Activated CD4-positive, alpha-beta T cell treated with anti-CD3 and anti-CD28 coated beads, Interleukin-2, amount 50 U/mL, for 24 hours (primary cell): ENCODE measurements at places on chromosomes 16 and 17.
A peak's percentile ranks its signal among the peaks of the same experiment; 100 is the strongest.

GRCh38 chr17:80794281-80795089 is 197.2 kb upstream of the CHMP6 start:
- no peak for DNase-seq

GRCh38 chr17:14316126-14316832 is 15.4 kb downstream of the HS3ST3B1 start:
- no peak for DNase-seq

DNA sequence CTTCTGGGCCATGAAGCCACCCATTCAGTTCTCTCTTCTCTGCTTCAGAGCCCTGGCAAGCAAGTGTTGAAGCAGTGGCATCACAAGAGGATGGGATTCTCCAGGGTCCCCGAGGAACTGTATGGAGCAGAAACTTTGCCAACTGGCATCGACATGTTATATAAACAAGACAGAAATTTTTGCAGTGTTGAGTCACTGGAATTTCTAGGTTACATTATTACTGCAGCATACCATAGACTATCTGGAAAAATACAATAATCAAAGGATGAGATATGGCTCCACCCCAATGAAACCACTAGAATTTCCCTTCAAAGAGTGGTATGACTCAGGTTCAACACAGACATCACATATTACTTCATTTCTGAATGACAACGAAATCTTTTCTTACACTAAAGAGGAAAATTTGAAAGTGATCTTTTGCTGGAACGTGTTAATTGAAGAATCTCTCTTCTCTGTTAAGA is 343.0 kb upstream of the DYNLRB2 start:
- no peak for DNase-seq

DNA sequence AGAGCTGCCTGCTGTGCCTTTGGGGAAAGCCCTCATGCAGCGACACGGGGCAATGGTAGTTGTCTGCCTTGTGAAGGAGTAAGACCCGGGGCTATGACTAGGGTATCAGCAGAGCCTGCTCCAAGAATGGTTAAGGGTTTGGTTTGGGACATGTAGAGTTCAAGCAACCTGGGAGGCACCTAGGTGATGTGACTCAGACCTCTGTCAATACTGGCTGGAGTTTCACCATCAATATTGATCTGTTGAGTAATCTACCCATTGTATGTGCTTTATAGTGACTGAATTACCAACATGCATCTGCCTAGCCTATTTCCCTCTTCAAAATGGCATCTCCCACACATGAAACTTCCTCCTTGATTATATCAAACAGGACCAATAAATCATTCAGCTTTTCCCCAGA is 398.4 kb upstream of the HSBP1 start:
- no peak for DNase-seq

GRCh38 chr17:68343976-68344375 is 52.7 kb downstream of the ARSG start:
- DNase-seq = no peak

GRCh38 chr17:57785022-57785421 is 39.9 kb upstream of the CCDC182 start:
- no peak for DNase-seq

- peak; percentile 49 for DNase-seq
Measured at GRCh38 chr16:67936124-67936879, at the start of gene PSMB10. Gene PSMB10, minus strand, starts transcription at chr16:67936850. Its CDS starts 101 bp downstream, at chr16:67936749.

GRCh38 chr17:18967916-18968315 is 16.0 kb downstream of the SLC5A10 start:
- no peak for DNase-seq

DNA sequence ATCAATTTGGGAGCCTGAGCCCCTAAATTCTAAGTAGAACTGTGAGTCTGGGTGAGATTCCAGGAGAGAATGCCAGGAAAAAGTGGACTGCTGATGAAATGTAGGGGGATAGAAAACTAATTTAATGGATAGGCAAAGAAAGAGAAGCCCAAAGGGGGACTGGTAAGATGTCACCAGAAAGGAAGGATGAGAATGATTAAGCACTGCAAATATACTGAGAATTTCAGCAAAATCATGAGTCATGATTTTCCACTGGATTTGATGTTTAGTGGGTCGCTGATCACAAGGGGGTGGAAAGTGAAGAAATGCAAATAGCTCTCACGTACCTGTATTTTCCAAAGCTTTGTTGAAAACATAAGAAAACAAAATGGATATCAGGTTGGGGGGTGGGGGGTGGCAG is 201.8 kb downstream of the SLC39A11 start:
- DNase-seq = no peak

GRCh38 chr16:83954577-83955016 is 1.6 kb downstream of the OSGIN1 start:
- DNase-seq = no peak

DNA sequence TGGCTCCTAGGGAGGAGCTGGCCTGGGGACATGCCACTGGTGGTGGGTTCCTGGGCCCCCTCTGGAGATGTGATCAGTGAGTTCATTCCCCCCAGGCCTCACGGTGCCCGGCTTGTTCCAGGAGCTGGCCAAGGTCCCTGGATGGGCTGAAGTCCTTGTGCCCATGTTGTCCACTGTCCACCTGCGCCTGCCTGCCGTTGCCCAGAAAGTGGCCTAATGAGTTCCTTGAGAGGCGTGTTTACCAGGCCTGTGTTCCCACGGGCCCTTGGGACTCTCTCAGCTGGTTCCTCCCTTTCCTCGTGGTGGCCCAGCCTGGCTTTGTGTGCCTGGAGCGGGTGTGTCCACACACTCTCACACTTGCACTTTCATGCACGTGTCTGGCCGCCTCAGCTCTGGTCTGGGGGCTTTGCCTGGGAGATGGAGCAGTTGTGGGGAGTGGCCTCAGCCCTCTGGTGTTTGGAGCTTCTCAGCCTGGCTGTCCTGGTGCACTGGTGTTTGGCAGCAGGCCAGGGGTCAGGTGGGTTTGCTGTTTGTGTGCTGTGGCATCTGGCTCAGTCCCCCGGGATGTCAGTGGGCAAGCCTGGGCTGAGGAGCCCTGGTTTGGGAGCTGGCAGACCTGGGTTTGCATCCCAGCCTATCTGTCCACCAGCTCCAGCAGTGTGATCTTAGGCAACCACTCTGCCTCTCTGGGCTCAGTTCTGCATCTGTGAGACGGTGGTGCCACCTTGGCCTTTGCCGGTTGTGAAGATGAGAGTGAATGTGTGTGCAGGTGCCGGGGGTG is 18.0 kb downstream of the ADCY7 start:
- no peak for DNase-seq

- DNase-seq = peak; percentile 7
Measured at GRCh38 chr17:57662644-57663308, 82.3 kb downstream of the CCDC182 start.

DNA sequence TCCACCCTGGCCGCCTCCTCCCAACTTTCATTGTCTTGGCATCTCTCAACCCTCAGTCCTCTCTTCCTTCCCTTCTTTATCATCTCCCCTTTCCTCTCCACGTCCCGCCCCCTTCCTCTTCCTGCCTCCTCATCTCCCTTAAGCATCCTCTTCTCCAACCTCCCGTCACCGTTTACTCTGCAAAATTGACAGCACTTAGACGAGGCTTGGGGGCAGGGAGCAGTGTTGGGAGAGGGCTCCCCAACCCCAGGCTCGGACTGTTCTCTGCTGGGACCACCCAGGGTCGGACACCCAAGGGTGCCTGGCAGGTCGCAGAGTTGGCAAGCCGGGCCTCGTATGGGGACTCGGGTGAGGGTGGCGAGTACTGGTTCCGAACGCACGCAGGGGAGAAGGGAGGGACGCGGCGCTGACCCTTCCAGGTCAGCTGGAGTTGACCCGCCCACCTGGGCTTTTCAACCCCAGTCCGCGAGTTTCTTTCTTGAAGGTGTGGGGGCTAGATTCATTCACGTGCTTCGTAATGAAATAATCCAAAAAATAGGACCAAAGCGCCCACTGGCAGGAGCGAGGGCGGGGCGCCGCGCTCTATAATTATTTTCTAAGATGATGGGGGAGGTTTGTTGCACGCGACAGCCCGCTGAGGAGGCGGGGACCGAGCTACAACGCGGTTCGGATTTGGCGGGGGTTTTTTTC is 775 bp upstream of the PAGR1 start:
- DNase-seq = no peak

- DNase-seq = no peak
Measured at GRCh38 chr17:49745175-49746139, 18.5 kb downstream of the FAM117A start.

GRCh38 chr17:73718912-73719311 is 74.7 kb upstream of the SDK2 start:
- DNase-seq = no peak

DNA sequence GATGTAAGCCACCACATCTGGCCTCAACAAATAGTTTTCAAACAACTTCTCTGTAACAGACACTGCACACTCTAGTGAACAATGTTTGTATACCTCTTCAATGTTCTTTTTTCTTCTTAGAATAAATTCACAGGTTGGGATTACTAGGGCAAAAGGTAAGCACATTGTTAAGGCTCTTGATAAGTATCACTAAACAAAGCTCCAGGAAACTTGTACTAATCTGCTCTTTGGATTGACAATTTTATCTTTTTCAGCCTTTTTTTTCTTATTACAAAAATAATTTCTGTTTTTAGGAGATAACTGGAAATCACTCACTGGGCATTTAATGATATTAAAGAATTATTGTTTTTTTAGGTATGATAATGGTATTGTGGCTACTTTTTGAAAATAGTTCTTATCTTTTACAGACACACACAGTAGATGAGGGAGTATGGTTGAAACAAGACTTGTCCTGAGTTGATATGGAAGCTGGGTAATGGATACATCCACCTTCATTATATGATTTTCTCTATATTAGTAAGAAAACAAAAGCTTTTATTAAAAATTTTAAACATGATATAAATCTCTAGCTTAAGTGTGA is 7.7 kb upstream of the MPRIP start:
- DNase-seq = no peak

- DNase-seq = no peak
Measured at GRCh38 chr16:83689385-83689831, 118.4 kb upstream of the HSBP1 start.

- no peak for DNase-seq
Measured at GRCh38 chr17:57767561-57767960, 22.5 kb upstream of the CCDC182 start.

GRCh38 chr16:7452090-7452489 is 119.4 kb downstream of the RBFOX1 start:
- DNase-seq = no peak
